ENCODE measurements at places on chromosomes 16 and 17.

- DNase-seq: peak; percentile 8
Observed at GRCh38 chr17:16150251-16150856, 65.0 kb downstream of the NCOR1 start.

DNA sequence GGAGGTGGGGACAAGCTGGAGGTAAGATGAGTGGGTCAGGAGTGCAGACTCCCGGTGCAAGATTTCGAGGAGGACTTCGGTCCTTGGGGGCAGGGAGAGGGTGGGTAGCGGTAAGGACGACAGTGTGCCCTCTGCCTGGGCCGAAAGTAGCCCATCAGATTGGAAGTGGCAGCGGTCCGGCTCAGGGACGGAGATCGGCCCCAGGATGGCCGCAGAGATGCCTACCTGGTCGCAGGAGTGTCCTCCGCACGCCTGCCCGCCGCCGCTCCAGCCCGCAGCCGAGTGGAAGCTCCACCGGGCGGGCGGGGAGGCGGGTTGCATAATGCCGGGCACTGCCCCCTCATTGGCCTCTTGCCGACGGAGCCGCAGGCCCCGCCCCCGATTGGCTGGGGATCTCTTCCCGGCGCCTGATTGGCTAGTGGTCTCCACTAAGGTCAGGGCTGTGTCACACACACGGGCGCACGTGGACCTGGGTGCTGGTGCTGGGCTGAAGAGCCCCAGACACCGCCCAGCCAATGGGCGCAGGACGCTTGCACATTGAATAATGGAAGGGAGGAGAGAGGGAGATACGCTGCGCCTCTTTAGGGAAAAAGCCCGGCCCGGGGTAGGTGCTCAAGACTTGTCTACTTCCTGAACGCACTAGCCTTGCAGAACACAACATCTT lies at the start of gene PER1:
PER1 (minus strand) TSS at position 293 of the 664 bp plus-strand sequence. CDS start 1,698 bp downstream, outside the sequence.
- peak; percentile 98 for DNase-seq

DNA sequence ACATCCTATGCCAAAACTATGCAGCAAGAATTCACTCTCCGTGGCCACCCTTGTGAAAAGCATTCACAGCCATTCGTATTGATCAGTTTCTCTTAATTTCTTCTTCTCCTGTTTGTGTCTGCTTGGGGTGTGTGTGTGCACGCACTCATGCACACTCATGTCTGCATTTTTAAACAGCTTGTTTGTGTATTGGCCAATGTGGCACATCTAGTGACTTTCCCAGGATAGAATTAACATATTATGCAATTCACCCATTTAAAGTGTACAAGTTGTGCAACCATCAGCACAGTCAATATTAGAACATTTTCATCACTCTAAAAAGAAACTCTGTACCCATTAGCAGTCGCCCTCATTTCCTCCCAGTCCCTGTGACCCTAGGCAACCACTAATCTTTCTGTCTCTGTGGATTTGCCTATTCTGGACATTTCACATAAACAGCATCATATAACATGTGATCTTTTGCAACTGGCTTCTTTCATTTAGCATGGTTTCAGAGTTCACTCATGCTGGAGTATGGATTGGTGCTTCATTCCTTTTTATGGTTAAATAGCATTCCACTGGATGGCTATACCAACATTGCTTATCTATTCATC lies 20.1 kb downstream of the IRX3 start:
- no peak for DNase-seq

DNA sequence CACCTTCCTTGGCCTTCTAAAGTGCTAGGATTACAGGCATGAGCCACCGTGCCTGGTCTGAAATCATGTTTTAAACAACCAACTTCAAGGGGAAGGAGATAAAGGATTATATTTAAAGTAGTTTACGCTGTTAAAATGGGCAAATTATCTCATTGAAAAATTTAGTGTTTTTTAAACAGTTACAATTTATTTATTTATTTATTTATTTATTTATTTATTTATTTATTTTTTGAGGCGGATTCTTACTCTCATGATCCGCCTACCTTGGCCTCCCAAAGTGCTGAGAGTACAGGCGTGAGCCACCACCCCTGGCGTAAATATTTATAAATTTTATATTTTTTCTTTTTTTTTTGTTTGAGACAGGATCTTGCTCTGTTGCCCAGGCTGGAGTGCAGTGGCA lies 22.2 kb downstream of the CDK12 start:
- no peak for DNase-seq

DNA sequence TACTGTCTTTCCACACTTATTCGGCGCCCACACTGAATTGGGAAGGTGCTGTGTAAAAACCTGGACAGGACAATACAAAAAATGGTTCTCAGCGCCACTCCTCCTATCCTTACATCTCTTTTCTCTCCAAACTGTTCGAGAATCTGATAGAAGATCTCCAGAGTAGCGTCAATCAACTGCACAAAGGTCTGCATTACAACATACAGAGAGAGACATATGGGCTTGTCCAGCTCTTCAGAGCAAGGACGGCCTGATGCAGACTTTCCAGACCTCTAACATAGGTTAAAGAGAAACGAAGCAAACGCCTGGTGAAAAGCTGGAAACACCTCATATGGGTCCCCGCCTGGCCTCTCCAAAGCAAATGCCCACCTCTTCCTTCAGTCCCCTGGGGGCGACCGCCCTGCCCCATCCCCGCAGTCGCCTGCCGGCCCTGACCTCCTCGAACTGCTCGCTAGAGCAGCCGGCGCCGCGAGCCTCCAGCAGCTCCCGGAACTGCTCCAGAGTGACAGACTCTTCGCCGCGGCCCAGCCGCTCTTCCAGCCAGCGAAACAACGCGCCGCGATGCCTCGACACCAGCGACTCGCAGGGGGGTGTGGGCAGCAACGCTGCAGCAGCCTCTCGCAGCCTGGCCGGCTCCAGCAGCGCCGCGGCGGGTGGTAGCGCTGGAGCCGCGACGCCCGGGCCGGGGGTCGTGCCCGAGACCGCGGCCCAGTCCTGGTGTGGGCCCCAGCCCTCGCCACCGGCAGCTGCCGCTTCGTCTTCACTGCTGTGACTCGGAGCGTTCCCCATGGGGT lies 526 bp downstream of the ZZEF1 start:
- DNase-seq: peak; percentile 46

DNA sequence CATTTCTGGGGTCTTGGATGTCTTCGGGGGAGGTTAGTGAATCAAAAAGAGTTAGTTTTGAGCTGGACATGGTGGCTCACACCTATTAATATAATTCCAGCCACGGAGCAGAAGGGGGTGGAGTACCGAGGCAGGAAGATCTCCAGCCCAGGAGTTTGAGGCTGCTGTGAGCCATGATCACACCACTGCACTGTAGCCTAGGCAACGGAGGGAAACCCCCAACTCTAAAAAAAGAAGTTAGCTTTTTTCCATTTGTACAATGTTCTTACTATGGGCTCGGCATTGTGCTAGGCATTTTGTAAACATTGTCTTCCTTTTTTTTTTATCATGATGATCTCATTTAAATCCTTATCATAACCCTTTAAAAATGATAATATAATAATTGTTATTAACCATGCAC lies 8.3 kb upstream of the SNF8 start:
- no peak for DNase-seq

- no peak for DNase-seq
Observed at GRCh38 chr17:81171941-81172340, 5.9 kb upstream of the AATK start.

DNA sequence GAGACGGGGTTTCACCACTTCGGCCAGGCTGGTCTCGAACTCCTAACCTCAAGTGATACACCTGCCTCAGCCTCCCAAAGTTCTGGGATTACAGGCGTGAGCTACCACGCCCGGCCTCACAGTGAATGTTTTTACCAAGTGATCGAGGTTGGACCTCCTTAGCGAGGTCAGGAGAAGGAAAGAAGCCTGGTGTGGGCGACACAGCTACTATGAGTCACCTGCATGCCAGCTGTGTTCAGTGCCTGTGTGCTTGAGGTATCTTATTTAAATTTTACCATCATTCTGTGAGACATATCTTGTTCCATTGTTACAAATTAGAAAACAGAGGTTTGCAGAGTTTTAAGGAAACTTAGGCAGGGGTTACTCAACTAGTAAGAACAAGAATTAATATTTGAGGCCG lies 174.8 kb upstream of the DYNLRB2 start:
- no peak for DNase-seq

GRCh38 chr16:23182679-23183542 lies at the start of gene SCNN1G:
SCNN1G (plus strand) TSS chr16:23182745; CDS start chr16:23186272, 3,527 bp downstream.
- DNase-seq: peak; percentile 14

DNA sequence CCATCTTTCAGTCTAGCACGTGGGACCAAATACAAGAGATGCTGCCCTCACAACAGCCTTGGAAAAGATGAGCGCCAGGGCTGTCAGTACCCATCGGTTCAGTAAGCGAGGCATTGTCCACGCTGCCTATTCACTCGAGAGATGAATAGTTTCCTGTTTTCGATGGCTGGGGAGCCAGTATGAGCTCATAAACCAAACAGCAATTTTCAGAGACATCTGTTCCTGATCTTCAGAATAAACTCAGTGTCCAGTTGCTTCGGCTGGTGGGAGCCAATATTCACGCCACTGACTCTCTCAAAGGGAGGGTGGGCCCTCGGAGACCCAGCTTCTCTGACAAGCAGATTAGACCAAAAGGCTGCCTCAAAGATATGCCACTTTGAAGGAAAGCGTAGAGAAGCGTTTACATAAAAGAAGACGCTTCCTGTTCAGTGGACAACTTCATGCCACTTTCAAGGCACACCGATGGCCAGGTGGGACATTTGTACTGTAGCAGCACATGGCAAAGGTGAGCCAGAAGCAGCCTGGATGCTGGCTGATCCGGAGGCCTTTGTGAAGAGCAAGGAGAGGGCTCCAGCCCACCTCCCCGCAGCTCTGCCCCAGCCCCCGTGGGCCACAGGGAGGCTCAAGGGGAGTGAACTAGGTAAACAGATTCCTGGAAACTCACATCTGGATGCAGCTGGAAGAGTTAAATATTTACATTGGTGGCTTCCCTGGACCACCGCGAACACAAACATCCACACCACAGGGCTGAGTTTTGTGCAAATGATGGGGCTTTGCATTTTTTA lies 6.0 kb downstream of the TIMM22 start:
- no peak for DNase-seq

DNA sequence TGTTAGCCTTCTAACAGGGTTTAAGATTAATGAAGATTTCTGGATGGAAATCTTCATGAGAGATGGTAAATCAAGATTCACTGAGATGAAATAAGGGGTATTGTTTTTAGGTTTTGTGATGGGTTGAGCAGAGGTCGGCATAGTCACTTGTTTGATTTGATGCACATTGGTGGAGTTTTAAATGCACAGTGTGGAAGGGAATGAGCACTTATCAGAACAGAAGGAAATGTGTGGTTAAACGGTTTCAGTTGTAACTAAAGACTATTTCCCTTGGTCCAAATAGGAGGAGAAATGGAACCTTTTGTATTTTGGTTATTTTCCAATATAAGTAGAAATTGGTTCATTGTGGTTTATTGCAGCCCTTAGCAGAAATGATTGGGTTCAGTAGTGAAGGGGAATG lies 34.1 kb downstream of the CBFB start:
- no peak for DNase-seq

DNA sequence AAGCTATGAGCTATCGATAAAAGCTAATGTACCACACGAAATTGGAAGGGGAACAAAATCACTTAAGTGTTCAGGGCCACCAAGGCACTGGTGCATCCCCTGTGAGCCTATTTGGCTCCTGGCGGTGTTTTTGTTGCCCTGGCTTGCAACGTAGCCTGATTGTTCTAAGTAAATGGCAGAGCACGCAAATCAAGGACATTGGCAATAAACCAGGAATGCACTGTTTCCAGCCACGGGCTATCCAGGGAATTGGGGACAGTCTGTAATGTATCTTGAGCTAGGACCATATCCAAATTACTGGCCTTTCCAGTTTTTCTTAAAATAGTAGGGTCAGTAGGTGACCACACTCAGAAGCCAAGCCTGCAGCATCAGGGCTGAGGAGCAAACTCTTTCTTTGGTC lies 734.0 kb downstream of the MAF start:
- DNase-seq: no peak

DNA sequence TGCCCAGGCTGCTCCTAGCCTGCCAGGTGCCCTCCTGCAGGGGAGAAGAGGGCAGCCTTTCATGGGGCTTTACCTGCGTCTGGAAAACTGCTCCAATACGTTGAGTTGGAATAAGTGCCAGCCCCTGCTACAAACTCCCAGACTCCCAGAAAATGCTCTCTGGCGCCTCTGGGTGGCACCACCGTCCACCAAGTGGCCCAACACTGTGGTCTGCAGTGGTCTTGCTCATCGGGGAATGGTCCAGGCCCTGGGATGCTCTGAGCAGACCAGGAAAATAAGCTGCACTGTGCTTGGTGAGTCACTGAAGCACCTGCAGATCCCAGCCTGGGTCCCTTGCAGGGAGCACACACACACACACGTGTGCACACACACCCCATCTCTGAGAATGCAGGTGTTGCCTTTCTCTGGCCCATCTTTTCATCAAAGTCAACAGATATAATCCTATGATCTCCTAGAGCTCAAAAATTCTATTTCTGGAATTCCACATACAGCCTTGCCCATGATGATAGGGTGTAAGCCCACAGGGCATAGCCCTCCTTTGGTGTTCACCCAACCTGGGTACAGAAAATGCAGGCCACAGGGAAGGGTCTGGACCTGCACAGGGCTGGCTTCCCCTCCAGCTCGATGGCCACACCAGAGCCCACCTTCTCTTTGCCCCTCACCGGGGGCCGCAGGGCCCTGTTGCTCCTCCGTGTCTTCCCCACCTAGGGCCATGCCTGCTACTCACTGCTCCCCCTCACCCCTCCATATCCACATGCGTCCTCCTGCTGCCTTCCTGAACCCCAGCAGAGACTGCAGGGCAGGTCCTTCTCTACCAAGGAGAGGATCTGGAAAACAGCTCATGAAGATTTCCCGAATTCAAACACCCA lies 20.5 kb downstream of the CDIP1 start:
- peak; percentile 55 for DNase-seq

- no peak for DNase-seq
Observed at GRCh38 chr17:76578376-76578775, 7.3 kb downstream of the ST6GALNAC2 start.
